ENCODE measurements at places on chromosomes 2 and 18. TPM values are rescaled to one million over a fixed set of nuclear protein-coding genes. Genes with fewer than 3 reads are reported as not detected.

DNA sequence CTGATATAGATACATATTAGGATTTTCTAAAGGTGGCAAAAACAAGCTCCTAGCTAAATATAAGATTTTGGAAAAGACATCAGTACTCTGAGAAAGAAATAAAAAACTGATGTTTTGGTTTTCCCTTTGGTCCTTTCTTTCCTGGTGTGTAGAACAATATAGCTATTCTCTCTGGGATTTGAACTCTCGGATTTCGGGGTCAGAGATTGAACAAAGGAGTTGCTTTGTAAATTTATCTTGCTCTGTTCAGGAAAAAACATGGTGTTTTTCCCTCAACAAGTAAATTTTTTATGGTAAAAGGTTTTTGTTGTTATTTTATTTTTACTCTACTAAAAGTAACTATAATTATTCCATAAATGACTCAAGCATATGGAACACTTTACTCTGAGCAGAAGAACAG lies 889.3 kb downstream of the ERBB4 start:
- no peak for DNase-seq

GRCh38 chr2:148028781-148029180 lies 7.9 kb downstream of the MBD5 start:
- no peak for DNase-seq

- no peak for DNase-seq
Observed at GRCh38 chr2:190271783-190272456, 47.7 kb downstream of the HIBCH start.

GRCh38 chr2:28766070-28766469 lies 14.4 kb downstream of the PPP1CB start:
- DNase-seq, result no peak

- DNase-seq, result no peak
Observed at GRCh38 chr2:16409849-16410248, 255.8 kb downstream of the CYRIA start.

Gene HOXD12
- total RNA-seq, result not detected

DNA sequence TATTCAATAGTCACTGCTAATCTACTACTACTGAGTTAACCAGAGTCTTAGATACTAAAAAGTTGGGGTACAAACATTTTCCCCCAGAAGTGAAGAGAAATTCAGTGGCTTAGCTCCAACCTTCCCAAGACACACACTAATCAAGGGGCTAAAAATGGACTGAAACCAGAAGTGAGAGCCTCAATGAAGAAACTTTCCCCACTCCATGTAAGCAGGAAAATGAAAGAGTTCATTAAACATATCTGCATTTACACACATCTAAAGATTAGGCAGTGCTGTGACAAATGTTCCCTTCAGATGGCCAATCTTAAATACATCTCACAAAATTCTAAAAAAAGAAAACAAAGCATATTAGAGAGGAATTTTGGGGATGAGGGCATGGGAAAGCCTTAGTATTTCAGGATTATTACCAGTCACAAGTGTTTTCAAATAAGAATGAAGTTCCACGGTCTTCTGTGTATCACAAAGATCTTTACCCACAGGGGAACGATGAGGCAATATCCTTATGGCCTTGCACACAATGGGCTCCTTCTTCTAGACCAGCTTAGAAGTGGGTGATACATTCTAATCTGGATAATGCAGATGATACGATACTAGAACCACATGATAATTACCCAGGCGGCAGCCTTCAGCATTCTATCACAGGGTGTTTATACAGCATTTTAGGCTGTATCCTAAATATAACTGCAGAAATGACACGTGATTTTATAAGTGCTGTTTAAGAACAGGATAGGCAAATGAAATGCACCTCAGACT lies 17.1 kb downstream of the ANKRD44 start:
- no peak for DNase-seq

GRCh38 chr2:138572318-138572717 lies 70.7 kb downstream of the SPOPL start:
- DNase-seq, result no peak

Gene ZC3H8
- total RNA-seq, result 7.5 TPM

Gene TBR1
- total RNA-seq, result not detected

Gene GCKR
- not detected for total RNA-seq

DNA sequence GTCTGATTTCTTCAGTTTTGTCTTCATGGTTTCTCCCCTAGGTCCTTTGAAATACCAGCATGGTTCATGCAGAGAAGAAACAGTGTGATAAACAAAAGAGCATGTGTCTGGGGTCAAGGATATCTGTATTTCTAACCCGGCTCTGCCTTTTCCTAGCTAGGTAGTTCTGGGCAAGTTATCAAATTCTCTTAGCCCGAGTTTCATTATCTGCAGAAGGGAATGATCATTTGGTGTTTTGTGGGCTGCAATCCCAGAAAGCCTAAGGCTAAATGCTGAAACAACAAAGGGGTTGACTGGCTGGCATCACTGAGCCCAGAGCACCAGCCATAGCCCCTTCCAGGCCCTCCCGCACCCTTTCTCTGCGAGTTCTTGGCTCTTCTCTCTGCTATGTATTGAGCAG lies 51.7 kb upstream of the DAPL1 start:
- DNase-seq, result no peak

GRCh38 chr2:8125741-8126711 lies 555.8 kb upstream of the ID2 start:
- DNase-seq, result no peak

GRCh38 chr2:211877061-211877460 lies 661.5 kb downstream of the ERBB4 start:
- DNase-seq, result peak; percentile 2

Gene KIF5C
- 24.3 TPM for total RNA-seq

Gene MITD1
- total RNA-seq, result 20.9 TPM

DNA sequence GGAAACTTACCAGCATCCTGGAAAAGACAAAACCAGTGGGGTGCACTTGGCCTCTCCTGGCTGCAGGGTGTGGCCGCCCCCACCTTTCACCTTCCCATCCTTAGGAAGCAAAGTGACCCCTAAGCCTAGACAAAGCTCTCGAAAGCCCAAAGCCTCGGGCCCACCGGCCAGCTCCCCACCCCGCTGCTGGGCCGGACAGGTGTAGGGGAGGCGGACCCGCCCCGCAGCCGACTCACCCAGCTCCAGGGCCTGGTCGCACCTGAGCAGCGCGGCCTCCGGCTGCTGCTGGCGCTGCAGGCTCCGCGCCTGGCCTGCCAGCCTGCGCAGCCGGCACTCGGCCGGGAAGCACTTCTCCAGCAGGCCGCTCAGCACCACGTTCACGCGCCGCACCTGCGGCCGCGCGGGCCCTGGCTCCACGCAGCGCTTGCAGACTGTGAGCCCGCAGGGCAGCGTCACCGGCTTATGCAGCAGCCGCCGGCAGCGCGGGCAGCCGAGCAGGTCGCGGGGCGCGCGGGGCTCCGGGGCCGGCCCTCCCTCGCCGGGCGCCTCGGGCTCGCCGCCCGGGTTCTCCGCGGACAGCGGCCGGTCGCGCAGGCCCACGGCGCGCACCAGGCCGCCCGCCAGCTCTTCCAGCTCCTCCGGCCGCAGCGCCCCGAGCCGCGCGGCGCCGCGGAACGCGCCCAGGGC lies 979 bp downstream of the LONRF2 start:
- DNase-seq, result peak; percentile 48

GRCh38 chr2:74516650-74517049 lies 2.4 kb downstream of the TLX2 start:
- DNase-seq, result no peak

Gene STARD6
- not detected for total RNA-seq

Gene ALPP
- 0.32 TPM for total RNA-seq

- DNase-seq, result no peak
Observed at GRCh38 chr2:52821631-52822030, 946.0 kb upstream of the CHAC2 start.

DNA sequence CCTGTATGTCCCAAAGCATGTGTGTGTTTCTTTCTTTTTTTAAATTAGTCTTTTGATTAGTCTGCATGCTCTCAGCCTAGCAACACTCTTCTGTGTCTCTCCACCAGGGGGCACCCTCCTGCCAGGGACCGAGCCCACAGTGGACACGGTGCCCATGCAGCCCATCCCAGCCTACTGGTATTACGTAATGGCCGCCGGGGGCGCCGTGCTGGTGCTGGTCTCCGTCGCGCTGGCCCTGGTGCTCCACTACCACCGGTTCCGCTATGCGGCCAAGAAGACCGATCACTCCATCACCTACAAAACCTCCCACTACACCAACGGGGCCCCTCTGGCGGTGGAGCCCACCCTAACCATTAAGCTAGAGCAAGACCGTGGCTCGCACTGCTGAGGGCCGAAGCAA lies 93.8 kb downstream of the NRP2 start:
- DNase-seq, result no peak

Gene CD28
- total RNA-seq, result not detected

GRCh38 chr2:203728321-203728720 lies 21.9 kb downstream of the CD28 start:
- no peak for DNase-seq

- DNase-seq, result no peak
Observed at GRCh38 chr2:44097322-44097907, 71.3 kb upstream of the PPM1B start.

Gene ALLC
- total RNA-seq, result not detected

Gene IL1R1
- 6.9 TPM for total RNA-seq

DNA sequence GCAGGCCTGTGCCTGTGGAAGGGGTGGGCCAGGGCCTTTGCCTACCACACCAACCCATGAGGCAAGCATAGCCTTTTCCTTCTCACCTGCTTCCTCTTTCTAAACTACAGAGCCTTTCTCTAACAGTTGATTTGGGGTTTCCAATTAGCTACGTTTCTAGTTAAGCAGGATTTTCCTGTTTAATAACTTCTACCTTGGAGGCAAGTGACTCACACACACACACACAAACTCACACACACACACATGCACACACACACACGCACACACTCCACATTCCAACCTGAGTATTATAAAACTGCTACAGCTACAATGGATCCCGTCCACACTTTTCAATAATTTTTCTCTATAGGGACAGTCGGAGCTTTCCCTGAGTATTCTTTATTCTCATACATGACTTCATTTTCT lies 84.9 kb downstream of the SOX11 start:
- DNase-seq, result peak; percentile 61

GRCh38 chr2:7499018-7499417 lies 581.8 kb downstream of the RNF144A start:
- DNase-seq, result no peak

Gene CRACDL
- 5.7 TPM for total RNA-seq
